ENCODE measurements at places on chromosomes 1 and 21. TPM values are rescaled to one million over a fixed set of nuclear protein-coding genes. Genes with fewer than 3 reads are reported as not detected.

The SYCP1 gene
- total RNA-seq: not detected

DNA sequence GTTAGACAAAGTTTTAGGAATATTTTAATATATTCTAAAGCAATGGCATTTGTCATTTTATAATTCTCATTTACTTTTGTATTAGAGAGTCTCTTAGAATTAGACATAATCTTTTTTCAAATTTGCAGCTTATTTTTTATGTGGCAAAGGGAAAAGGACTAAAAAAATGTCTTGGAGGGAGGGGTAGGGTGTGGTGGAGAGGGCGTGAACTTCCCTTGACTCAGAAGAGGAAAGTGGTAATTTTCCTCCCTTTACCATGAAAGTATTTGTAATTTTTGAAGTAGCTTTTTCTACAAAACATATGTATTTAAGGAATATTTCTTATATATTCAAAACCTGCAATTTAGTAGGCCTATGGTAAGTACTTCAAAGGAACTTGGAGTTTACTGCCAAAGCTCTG lies 6.9 kb upstream of the RABGAP1L start:
- H3K4me1 ChIP-seq: no peaks in the 10 kb centered on the region
- H3K27ac ChIP-seq: no peak overlapping the region
- no peaks in the 10 kb centered on the region for H3K27me3 ChIP-seq

GRCh38 chr1:99643021-99643779 lies 2.7 kb upstream of the PALMD start:
- no peak for DNase-seq
- no peaks in the 10 kb centered on the region for H3K27me3 ChIP-seq
- no peak overlapping the region for H3K27ac ChIP-seq
- no peak overlapping the region for H3K4me3 ChIP-seq
- no peaks in the 10 kb centered on the region for H3K36me3 ChIP-seq

The GART gene
- total RNA-seq: 22.4 TPM

- H3K27ac ChIP-seq: no peak overlapping the region
- H3K36me3 ChIP-seq: peaks cover 22% of the 10 kb centered on the region
- H3K27me3 ChIP-seq: no peaks in the 10 kb centered on the region
- peaks cover 3% of the 10 kb centered on the region for H3K4me1 ChIP-seq
- no peak overlapping the region for H3K4me3 ChIP-seq
- DNase-seq: no peak
These were observed 5.9 kb downstream of the NBPF1 start for GRCh38 chr1:16607433-16607851.

- H3K27me3 ChIP-seq: no peaks in the 10 kb centered on the region
- H3K4me1 ChIP-seq: no peaks in the 10 kb centered on the region
- H3K36me3 ChIP-seq: peaks cover 14% of the 10 kb centered on the region
- no peak overlapping the region for H3K27ac ChIP-seq
These were observed 4.9 kb downstream of the CROCC start for GRCh38 chr1:16926491-16927073.

DNA sequence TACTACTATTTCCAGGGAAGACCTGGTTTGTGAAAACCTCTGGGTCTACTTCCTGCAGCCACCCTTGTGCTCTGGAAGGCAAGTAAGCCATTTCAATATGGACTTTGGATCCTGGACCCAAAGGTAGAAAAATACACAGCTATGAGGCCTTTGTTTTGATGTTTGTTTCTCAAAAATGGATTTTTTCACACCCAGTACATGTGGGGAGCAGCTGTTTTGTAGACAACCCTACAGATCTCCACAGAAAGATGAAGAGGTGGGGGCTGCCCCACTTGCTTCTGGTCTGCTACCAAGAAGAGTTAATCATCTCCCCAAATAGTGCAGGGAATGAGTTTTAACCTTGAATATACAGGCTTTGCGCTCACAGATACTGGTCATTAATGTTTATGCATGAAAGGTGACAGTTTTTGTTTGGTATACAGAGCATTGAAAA lies 29.2 kb downstream of the ZNF281 start:
- H3K27ac ChIP-seq: no peak overlapping the region
- no peak overlapping the region for H3K4me3 ChIP-seq
- no peaks in the 10 kb centered on the region for H3K4me1 ChIP-seq
- DNase-seq: no peak
- no peaks in the 10 kb centered on the region for H3K36me3 ChIP-seq
- no peaks in the 10 kb centered on the region for H3K27me3 ChIP-seq

DNA sequence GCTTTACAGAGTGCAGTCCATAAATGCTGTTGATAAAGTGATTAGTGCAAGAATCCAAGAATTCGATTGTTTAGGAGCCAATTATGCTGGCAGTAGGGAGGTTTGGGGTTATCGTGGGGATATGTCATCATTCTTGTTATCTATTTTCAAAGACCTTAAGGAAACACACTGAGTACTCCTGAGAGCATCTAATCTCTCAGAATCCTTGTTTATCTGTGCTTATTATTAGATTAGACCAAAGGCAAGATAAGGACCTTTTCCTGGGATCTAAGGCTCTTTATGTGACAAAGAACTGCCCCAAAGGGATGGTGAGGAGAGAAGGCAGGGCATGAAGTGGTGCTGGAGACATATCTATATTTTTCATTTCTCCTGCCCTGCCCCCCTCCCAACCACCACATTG lies 139.1 kb downstream of the TSEN15 start:
- no peaks in the 10 kb centered on the region for H3K36me3 ChIP-seq
- H3K4me1 ChIP-seq: no peaks in the 10 kb centered on the region
- H3K27me3 ChIP-seq: no peaks in the 10 kb centered on the region
- no peak for DNase-seq
- H3K27ac ChIP-seq: no peak overlapping the region

GRCh38 chr1:59220356-59220755 lies 76.5 kb upstream of the FGGY start:
- DNase-seq: no peak
- no peak overlapping the region for H3K4me3 ChIP-seq
- H3K4me1 ChIP-seq: no peaks in the 10 kb centered on the region
- H3K27ac ChIP-seq: no peak overlapping the region
- H3K27me3 ChIP-seq: no peaks in the 10 kb centered on the region

DNA sequence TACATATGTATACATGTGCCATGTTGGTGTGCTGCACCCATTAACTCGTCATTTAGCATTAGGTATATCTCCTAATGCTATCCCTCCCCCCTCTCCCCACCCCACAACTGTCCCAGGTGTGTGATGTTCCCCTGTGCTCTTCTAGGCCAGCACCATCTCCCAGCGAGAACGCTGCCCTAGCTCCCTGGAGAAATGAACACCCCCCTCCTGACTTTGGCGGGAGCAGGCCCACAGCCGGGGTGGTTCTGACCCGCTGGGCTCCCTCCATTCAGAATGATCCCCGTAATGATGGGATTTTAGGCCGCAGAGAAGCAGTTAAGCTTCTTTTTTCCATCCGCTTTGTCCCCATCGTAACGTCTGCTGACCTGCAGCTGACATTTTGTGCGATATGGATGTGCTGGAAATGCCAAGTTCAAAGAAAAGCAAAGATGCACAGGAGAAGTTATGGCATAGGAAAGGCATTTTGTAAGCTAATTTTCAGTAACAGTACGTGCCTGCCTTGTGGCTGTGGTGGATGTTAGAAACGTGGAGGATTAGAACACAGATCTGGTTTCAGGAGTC lies 39.3 kb downstream of the ELK4 start:
- H3K27ac ChIP-seq: no peak overlapping the region
- H3K4me3 ChIP-seq: peak overlapping the region; percentile 62
- no peak for DNase-seq

The LBR gene
- 21.1 TPM for total RNA-seq

The ARF1 gene
- 447 TPM for total RNA-seq

GRCh38 chr1:235888119-235888643 lies 21.5 kb upstream of the LYST start:
- no peaks in the 10 kb centered on the region for H3K27me3 ChIP-seq
- DNase-seq: no peak
- no peak overlapping the region for H3K4me3 ChIP-seq
- no peak overlapping the region for H3K27ac ChIP-seq
- H3K36me3 ChIP-seq: no peaks in the 10 kb centered on the region
- H3K4me1 ChIP-seq: no peaks in the 10 kb centered on the region

The HSF2BP gene
- total RNA-seq: 0.75 TPM

The OR10K2 gene
- total RNA-seq: not detected

GRCh38 chr21:45543371-45543709 lies 1.1 kb upstream of the SLC19A1 start:
- no peaks in the 10 kb centered on the region for H3K4me1 ChIP-seq
- H3K4me3 ChIP-seq: no peak overlapping the region
- H3K27me3 ChIP-seq: no peaks in the 10 kb centered on the region
- no peaks in the 10 kb centered on the region for H3K36me3 ChIP-seq
- H3K27ac ChIP-seq: no peak overlapping the region

The BCAR3 gene
- total RNA-seq: 41.0 TPM

DNA sequence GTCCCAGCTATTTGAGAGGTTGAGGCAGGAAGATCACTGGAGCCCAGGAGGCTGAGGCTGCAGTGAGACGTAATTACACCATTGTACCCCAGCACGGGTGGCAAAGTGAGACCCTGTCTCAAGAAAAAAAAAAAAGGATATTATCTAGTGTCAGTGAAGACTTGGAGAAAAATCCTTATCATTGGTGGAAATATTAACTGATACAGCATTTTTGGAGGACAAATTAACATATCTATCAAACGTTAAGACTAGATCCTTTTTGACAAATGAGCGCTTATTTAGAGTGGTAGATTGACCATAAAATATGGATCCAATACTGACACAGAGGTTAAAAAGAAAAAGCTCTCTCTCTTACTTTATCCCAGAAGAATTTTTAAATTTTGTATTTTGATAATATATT lies 35.2 kb upstream of the DYRK1A start:
- no peaks in the 10 kb centered on the region for H3K27me3 ChIP-seq
- no peak overlapping the region for H3K4me3 ChIP-seq
- no peak overlapping the region for H3K27ac ChIP-seq
- no peaks in the 10 kb centered on the region for H3K36me3 ChIP-seq

The TIMM17A gene
- 7.9 TPM for total RNA-seq

GRCh38 chr1:54253480-54253879 lies 53.5 kb downstream of the MRPL37 start:
- peaks cover 2% of the 10 kb centered on the region for H3K4me1 ChIP-seq
- no peaks in the 10 kb centered on the region for H3K27me3 ChIP-seq
- H3K27ac ChIP-seq: no peak overlapping the region
- DNase-seq: no peak
